ENCODE measurements at places on chromosomes 16 and 17. TPM values are rescaled to one million over a fixed set of nuclear protein-coding genes. Genes with fewer than 3 reads are reported as not detected.

TRIM25 gene
- total RNA-seq = 13.9 TPM

SLC16A11 gene
- total RNA-seq = not detected

TEX14 gene
- not detected for total RNA-seq

LGALS3BP gene
- 45.9 TPM for total RNA-seq

ZNF689 gene
- total RNA-seq = 2.9 TPM

HAP1 gene
- total RNA-seq = 0.22 TPM

ATP1B2 gene
- 0.16 TPM for total RNA-seq

NPIPA5 gene
- 16.7 TPM for total RNA-seq

ALOX12B gene
- not detected for total RNA-seq

FDXR gene
- 3.1 TPM for total RNA-seq

All from gastrocnemius medialis (tissue), 4 donors.